ENCODE measurements at places on chromosomes 7 and 10.

DNA sequence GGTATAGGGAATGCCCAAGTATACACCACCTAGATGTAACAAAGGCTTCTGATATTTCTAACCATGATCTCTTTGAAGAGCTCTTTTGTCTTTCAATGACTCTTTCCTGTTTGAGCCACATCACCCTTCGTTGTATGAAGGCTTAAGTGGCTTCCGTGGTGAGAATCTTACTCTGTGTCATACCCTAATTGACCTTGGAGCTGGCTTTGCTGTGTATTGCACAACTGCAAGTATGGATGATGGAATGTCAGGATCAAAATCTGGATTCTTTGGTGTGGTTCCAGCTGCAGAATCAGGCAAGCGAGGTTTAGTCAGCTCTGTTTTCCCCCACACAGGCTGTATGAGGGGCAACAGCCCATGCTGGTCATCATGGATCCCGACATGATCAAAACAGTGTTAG is 16.0 kb downstream of the CYP3A43 start:
- no peak for DNase-seq

DNA sequence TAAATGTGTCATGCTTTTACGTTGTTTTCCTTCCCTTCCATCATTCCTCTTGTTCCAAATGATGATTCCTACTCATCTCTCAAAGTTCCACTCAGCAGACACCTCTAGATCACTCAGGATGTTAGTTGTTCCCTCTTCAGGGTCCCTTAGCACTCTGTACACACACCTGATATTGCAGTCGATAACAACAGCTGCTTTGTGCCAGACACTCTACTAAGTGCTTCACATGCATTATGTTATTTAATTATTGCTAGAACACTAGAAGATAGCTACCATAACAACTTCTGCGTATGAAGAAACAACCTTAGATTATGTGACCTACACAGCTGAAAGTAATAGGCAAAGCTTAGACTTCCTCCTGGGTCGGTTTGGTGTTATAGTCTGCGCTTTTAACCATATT is 29.6 kb downstream of the PCBD1 start:
- peak; percentile 90 for DNase-seq

DNA sequence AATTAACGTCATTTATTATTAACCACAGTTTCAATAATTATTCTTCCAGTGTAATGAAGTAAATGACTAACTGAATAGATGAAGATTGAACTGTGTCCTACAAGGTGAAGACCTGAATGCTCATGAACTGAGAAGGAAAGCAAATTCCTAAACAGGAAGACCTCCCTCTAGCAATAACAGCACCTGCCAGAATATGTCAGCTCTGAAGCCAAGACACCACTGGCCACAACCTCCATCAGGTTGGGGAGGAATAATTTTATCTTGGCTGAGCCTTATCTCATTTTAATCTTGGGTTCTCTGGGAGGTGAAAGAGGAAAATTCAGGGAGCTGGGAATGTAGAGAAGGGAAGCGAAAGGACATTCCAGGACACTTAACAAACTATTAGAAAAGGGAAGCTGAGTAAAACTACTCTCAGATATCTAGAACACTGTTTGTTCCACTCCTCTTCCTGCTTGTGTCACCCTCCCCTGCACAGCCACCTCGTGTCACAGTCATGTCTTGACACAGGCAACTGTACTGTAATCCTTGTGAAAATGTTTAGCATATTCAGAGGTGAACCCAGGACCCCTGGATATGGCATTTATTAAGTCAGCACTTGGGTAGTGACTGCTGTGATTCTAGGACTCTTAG is 4.6 kb upstream of the SLC13A1 start:
- DNase-seq: no peak

DNA sequence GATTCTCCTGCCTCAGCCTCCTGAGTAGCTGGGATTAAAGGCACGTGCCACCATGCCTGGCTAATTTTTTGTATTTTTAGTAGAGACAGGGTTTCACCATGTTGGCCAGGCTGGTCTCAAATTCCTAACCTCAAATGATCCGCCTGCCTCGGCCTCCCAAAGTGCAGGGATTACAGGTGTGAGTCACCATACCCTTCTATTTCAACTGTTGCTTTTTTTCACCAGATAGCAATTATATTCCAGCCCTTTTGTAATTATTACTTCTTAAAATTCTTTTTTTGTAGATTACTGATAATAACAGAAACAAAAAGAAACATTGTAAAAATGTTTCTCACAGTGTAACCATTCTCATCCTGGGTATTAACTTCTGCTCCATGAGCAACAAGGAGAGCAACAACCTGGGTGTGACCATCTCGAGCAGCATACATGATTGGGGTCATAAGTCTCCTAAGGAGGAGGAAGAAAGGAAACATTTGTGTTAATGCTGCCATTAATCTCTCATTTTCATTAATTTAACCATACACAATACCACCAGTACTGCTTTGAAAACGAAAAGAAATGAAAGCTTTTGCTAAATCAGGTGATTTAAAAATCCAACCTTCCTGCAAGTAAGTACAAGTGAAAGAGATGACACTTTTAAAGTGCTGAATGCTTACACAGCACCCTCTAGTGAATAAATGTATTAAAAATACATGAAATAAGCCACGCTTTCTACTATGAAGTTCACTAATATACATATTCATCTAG is 41.8 kb downstream of the ASZ1 start:
- peak; percentile 2 for DNase-seq
